Stomach (tissue), 19 donors: ENCODE measurements at places on chromosomes 5 and 9. TPM values are rescaled to one million over a fixed set of nuclear protein-coding genes. Genes with fewer than 3 reads are reported as not detected.

SNCB gene
- polyA plus RNA-seq, result not detected

DNA sequence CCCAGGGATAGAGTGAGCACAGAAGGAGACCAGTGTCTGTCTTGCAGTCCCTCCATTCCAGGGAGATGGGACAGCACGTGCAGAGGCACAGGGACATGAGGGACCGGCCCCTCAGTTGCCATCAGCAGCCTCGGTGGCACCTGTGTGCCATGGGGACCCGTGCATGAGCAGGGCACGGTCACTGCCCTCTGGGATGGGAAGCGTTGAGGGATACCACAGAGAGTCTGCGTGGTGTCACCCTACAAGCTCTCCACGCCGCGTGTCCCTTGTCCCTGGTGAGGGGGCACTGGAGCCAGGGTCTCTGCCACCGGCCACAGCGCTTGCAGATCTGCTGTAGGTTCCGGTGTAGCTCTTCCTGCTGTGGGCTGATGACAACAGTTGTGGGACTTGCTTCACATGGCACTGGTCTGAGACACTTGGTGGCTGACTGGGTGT lies 108.1 kb downstream of the CACNA1B start:
- DNase-seq, result no peak
- no peak overlapping the region for H3K27ac ChIP-seq
- no peaks in the 10 kb centered on the region for H3K27me3 ChIP-seq
- H3K4me1 ChIP-seq, result no peaks in the 10 kb centered on the region

ENTPD8 gene
- polyA plus RNA-seq, result 7.6 TPM

FOXD1 gene
- 0.28 TPM for polyA plus RNA-seq

DNA sequence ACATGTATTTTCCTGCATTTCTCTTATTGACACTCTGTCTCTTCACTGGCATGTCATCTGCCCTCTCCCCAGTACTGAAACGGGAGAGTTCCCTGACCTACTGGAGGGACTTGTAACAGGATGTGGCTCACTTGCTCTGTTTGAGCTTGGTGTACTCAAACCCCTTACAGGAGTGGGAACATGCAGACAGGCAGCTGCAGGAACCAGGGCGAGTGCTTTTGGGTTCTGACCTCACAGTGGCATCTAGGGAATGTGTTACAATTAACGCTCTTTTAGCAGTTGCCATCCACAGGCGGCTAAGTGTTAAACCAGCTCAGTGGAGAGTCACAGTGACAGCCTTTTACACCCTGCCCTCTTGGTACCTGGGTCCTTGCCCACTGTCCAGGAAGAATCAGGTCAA lies 300.3 kb upstream of the GRAMD2B start:
- H3K4me3 ChIP-seq, result no peak overlapping the region
- no peaks in the 10 kb centered on the region for H3K36me3 ChIP-seq
- DNase-seq, result no peak
- H3K27me3 ChIP-seq, result no peaks in the 10 kb centered on the region
- no peak overlapping the region for H3K27ac ChIP-seq

CSF2 gene
- not detected for polyA plus RNA-seq

GRCh38 chr9:130871395-130872062 lies 25.1 kb downstream of the QRFP start:
- no peak overlapping the region for H3K27ac ChIP-seq
- no peak for DNase-seq
- H3K4me3 ChIP-seq, result no peak overlapping the region
- H3K27me3 ChIP-seq, result no peaks in the 10 kb centered on the region
- peaks cover 81% of the 10 kb centered on the region for H3K4me1 ChIP-seq

DNA sequence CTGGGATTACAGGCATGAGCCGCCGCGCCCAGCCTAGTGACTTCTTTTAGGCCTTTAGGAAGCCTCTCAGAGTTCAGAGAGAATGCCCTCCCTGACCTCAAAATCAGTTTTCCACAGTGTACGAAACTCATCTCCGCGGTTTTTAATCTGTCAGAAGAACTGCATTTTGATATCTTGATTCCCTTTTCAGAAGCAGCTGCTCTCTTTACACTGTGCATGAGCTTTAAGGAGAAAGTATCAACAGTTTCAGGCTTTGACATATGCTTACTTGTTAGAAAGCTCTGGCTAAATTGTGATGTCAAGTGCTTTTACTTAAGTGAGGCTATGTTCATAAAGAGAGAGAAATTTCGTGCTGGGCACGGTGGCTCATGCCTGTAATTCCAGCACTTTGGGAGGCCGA lies 74.6 kb downstream of the USP20 start:
- H3K4me1 ChIP-seq, result no peaks in the 10 kb centered on the region
- H3K36me3 ChIP-seq, result peaks cover 54% of the 10 kb centered on the region
- no peaks in the 10 kb centered on the region for H3K27me3 ChIP-seq
- H3K27ac ChIP-seq, result no peak overlapping the region
- DNase-seq, result no peak

DNA sequence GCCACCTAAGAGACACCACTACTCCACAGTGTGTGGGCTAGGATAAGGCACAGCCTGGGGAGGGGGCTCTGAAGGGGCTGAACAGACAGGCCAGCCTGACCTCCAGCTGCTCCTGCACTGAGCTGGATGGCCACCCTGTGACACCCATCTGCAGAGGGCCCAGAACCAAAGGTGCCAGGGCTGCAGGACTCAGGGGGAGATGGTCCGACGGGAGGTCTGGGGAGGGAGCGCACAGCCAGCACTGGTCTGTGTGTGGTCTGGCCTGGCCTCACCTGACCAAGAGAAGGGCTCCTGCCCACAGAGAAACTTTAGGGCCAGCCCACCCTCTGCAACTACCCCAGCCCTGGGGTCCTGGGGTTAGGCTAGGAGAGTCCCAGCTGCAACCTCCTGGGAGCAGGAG lies 789 bp downstream of the LTC4S start:
- H3K27ac ChIP-seq, result peak overlapping the region; percentile 87
- H3K4me3 ChIP-seq, result peak overlapping the region; percentile 64
- no peaks in the 10 kb centered on the region for H3K27me3 ChIP-seq
- H3K4me1 ChIP-seq, result peaks cover 38% of the 10 kb centered on the region
- H3K36me3 ChIP-seq, result peaks cover 27% of the 10 kb centered on the region

- H3K36me3 ChIP-seq, result no peaks in the 10 kb centered on the region
- no peak overlapping the region for H3K4me3 ChIP-seq
- H3K27ac ChIP-seq, result no peak overlapping the region
- no peaks in the 10 kb centered on the region for H3K4me1 ChIP-seq
- no peak for DNase-seq
Measured at GRCh38 chr5:125823572-125823971, 599.6 kb upstream of the GRAMD2B start.

DNA sequence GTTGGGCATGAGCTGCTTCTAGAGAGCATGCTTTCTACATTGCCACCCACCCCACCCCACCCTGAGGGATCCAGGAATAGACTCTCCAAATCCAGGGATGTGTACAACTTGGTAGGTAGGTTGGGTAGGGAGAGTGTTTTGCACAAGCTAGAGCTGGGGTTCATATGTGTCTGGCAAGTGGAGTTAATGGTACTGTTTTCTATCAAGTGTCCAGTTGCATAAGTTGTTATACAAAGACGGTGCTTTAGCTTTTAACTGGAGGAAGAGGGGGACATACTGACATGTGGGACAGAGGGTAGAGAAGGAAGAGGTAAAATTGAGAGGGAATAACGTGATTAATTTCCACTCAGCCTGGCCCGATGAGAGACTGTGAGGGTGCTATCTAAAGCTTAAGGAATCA lies 51.0 kb upstream of the TNC start:
- no peaks in the 10 kb centered on the region for H3K36me3 ChIP-seq
- no peak overlapping the region for H3K4me3 ChIP-seq
- H3K27ac ChIP-seq, result no peak overlapping the region
- no peak for DNase-seq
- no peaks in the 10 kb centered on the region for H3K4me1 ChIP-seq
- H3K27me3 ChIP-seq, result no peaks in the 10 kb centered on the region

GRCh38 chr5:71949772-71950171 lies 157.5 kb upstream of the MAP1B start:
- no peaks in the 10 kb centered on the region for H3K36me3 ChIP-seq
- no peak overlapping the region for H3K4me3 ChIP-seq
- no peak overlapping the region for H3K27ac ChIP-seq
- no peaks in the 10 kb centered on the region for H3K4me1 ChIP-seq
- no peaks in the 10 kb centered on the region for H3K27me3 ChIP-seq

GRCh38 chr9:72445306-72445995 lies 76.0 kb upstream of the TMC1 start:
- no peaks in the 10 kb centered on the region for H3K27me3 ChIP-seq
- no peaks in the 10 kb centered on the region for H3K36me3 ChIP-seq
- no peak for DNase-seq
- H3K27ac ChIP-seq, result no peak overlapping the region
- H3K4me1 ChIP-seq, result no peaks in the 10 kb centered on the region

- no peak for DNase-seq
- no peaks in the 10 kb centered on the region for H3K27me3 ChIP-seq
- H3K4me1 ChIP-seq, result no peaks in the 10 kb centered on the region
- peaks cover 20% of the 10 kb centered on the region for H3K36me3 ChIP-seq
- H3K27ac ChIP-seq, result no peak overlapping the region
Measured at GRCh38 chr5:172252501-172252900, 31.1 kb downstream of the UBTD2 start.

- peaks cover 67% of the 10 kb centered on the region for H3K4me1 ChIP-seq
- no peaks in the 10 kb centered on the region for H3K36me3 ChIP-seq
- H3K4me3 ChIP-seq, result no peak overlapping the region
Measured at GRCh38 chr5:142821733-142822487, 51.7 kb downstream of the ARHGAP26 start.

GRCh38 chr9:124222918-124223720 lies 34.6 kb upstream of the NEK6 start:
- peak; percentile 95 for DNase-seq
- no peaks in the 10 kb centered on the region for H3K36me3 ChIP-seq
- peak overlapping the region; percentile 72 for H3K27ac ChIP-seq
- no peak overlapping the region for H3K4me3 ChIP-seq
- H3K27me3 ChIP-seq, result no peaks in the 10 kb centered on the region
- H3K4me1 ChIP-seq, result peaks cover 49% of the 10 kb centered on the region

- no peaks in the 10 kb centered on the region for H3K27me3 ChIP-seq
- no peaks in the 10 kb centered on the region for H3K4me1 ChIP-seq
- DNase-seq, result no peak
- no peak overlapping the region for H3K4me3 ChIP-seq
- H3K36me3 ChIP-seq, result no peaks in the 10 kb centered on the region
- H3K27ac ChIP-seq, result no peak overlapping the region
Measured at GRCh38 chr5:111628901-111629300, 116.6 kb upstream of the STARD4 start.

GRCh38 chr5:90161414-90161813 lies 248.1 kb downstream of the CETN3 start:
- H3K27me3 ChIP-seq, result no peaks in the 10 kb centered on the region
- H3K4me1 ChIP-seq, result no peaks in the 10 kb centered on the region
- no peak overlapping the region for H3K27ac ChIP-seq
- no peaks in the 10 kb centered on the region for H3K36me3 ChIP-seq

GRCh38 chr9:124134526-124134925 lies 123.0 kb downstream of the LHX2 start:
- no peaks in the 10 kb centered on the region for H3K36me3 ChIP-seq
- H3K4me1 ChIP-seq, result no peaks in the 10 kb centered on the region
- no peak for DNase-seq
- no peak overlapping the region for H3K27ac ChIP-seq

GRCh38 chr5:172370648-172371545 lies 83.4 kb downstream of the SH3PXD2B start:
- no peak for DNase-seq
- H3K4me3 ChIP-seq, result no peak overlapping the region
- no peak overlapping the region for H3K27ac ChIP-seq
- no peaks in the 10 kb centered on the region for H3K4me1 ChIP-seq
- H3K27me3 ChIP-seq, result no peaks in the 10 kb centered on the region

PHF24 gene
- 0.06 TPM for polyA plus RNA-seq

DNA sequence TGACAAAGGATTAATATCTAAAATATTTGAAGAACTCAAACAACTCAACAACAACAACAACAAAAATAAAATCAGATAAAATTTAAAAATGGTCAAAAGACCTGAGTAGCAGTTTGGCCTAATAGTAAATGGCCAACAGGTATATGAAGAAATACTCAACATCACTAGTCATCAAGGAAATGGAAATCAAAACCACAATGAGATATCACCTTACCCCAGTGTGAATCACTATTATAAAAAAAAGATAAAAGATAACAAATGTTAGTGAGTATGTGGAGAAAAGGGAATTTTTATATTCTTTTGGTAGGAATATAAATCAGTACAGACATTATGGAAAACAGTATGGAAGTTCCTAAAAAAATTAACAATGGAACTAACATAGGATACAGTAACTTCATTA lies 247.9 kb upstream of the TRPC7 start:
- H3K27ac ChIP-seq, result no peak overlapping the region
- no peak overlapping the region for H3K4me3 ChIP-seq
- H3K36me3 ChIP-seq, result no peaks in the 10 kb centered on the region
- H3K4me1 ChIP-seq, result no peaks in the 10 kb centered on the region
- DNase-seq, result no peak
- no peaks in the 10 kb centered on the region for H3K27me3 ChIP-seq

DNA sequence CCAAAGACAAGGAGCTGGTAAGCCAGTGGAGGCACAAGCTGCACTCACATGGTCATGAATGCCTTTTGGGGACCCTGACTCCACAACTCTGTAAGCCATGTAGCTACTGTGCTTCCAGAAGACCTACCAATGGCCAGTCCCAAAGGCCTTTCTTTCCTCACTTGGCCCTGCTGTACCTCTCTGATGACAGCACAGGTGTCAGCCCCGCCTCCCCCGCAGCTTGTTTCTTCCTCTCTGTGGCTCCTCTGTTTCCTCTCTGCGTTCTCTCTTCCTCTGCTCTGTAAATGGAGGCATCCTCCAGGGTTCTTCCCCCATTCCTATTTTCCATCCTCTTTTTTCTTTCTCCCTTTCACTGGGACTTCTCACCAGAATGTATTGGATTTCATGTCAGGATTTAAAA lies 26.7 kb downstream of the SH3TC2 start:
- no peak overlapping the region for H3K4me3 ChIP-seq
- H3K36me3 ChIP-seq, result no peaks in the 10 kb centered on the region
- H3K27ac ChIP-seq, result no peak overlapping the region
- DNase-seq, result no peak
- no peaks in the 10 kb centered on the region for H3K4me1 ChIP-seq
- H3K27me3 ChIP-seq, result no peaks in the 10 kb centered on the region
